Adrenal gland (tissue), 19 donors: ENCODE measurements at places on chromosomes 12 and 14. TPM values are rescaled to one million over a fixed set of nuclear protein-coding genes. Genes with fewer than 3 reads are reported as not detected.

The RND1 gene
- not detected for total RNA-seq

The TESPA1 gene
- total RNA-seq: 0.28 TPM

The PELI2 gene
- total RNA-seq: 5.6 TPM

The NEDD1 gene
- total RNA-seq: 12.2 TPM

The CD69 gene
- total RNA-seq: 0.83 TPM

The YEATS4 gene
- total RNA-seq: 41.8 TPM

The TMPRSS12 gene
- total RNA-seq: not detected

The TDRD9 gene
- 0.06 TPM for total RNA-seq

The AHSA1 gene
- total RNA-seq: 161 TPM

The NELL2 gene
- total RNA-seq: 20.8 TPM

The C12orf50 gene
- total RNA-seq: 0.07 TPM

The AQP6 gene
- total RNA-seq: not detected

The AMDHD1 gene
- 4.6 TPM for total RNA-seq

The SERPINA3 gene
- total RNA-seq: 2.5 TPM

The MRPS35 gene
- 51.3 TPM for total RNA-seq

The ZNF26 gene
- 1.1 TPM for total RNA-seq

The GLIPR1L1 gene
- not detected for total RNA-seq

The CLEC1B gene
- 2.8 TPM for total RNA-seq

The TMEM63C gene
- total RNA-seq: 19.7 TPM

The LTBP2 gene
- total RNA-seq: 12.3 TPM

The MIPOL1 gene
- total RNA-seq: 8.6 TPM

The ATF1 gene
- 12.5 TPM for total RNA-seq

The IFNG gene
- not detected for total RNA-seq
